ENCODE measurements at places on chromosomes 3 and 15.

DNA sequence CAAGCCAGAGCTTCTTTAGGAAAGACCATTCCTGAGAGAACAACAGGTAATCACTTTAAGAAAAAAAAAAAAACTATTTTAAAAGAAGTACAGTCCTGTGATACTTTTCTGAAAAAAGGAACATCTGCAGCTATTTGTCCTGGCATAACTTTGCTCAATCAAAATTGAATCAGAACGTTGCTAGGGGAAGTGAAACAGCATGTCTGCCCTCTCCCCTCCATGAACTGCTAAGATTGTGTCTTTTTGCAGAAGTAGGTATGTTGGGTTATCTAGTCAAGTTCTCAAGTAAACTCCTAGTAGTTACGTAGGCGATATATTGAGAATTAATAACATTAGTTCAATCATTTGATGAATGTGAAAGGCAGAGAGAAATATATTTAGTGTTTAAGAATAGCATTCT, 1013.3 kb downstream of the TUSC7 start:
- no peak for DNase-seq

DNA sequence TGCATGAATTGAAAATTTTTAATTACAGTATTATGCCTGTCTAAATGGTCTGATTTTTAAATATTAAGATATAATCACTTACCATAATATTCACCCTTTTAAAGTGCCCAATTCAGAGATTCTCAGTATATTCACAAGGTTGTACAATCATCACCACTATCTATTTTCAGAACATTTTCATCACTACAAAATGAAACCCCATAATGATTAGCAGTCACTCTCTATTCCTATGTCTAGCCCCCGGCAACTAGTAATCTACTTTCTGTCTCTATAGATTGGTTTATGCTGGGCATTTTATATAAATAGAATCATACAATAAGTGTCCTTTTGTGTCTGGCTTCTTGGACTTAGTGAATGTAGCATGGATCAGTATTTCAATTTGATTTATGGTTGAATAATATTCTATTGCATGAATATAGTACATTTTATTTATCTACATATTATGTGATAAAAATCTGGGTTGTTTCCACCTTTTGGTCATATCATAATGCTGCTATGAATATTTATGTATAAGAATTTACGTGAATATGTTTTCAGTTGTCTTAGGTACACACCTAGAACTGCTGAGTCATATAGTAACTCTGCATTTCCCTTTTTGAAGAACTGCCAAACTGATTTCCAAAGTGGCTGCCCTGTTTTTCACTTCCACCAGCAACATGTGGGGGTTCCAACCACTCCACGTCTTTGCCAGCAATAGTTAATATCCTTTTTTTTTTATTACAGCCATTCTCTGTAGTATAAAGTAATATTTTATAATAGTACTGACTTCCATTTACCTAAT, 485.7 kb upstream of the ZNF385D start:
- DNase-seq: no peak

DNA sequence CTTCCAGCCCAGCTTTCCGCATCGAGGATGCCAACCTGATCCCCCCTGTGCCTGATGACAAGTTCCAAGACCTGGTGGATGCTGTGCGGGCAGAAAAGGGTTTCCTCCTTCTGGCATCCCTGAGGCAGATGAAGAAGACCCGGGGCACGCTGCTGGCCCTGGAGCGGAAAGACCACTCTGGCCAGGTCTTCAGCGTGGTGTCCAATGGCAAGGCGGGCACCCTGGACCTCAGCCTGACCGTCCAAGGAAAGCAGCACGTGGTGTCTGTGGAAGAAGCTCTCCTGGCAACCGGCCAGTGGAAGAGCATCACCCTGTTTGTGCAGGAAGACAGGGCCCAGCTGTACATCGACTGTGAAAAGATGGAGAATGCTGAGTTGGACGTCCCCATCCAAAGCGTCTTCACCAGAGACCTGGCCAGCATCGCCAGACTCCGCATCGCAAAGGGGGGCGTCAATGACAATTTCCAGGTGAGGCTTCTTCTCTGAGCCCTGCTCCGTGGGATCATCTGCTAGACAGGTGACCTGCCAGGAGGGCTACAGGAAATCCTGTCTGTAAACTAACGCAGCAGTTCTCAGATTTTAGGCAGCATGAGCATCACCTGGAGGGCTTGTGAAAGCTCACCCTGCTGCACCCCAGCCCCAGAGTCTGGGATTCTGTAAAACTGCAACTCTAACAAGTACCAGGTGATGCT, 1.6 kb downstream of the THBS1 start:
- DNase-seq: peak; percentile 55

DNA sequence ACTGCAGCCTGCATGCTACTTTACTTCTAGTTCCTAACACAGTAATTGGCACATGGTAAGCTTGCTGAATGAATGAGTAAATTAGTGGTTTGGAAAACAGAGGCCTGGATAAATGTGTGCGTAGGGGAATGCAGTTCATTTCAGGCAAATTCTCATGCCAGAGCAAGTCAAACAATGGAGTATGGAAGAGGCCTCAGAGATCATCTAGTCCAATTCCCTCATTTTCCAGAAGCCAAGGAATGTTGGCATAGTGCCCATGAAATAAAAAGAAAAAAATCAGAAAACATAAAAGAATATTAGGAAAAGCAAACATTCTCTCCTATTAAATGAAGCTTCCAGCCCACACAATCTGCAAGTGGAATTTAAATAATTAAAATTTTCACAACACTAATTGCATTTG, 92.4 kb downstream of the MB21D2 start:
- DNase-seq: no peak

DNA sequence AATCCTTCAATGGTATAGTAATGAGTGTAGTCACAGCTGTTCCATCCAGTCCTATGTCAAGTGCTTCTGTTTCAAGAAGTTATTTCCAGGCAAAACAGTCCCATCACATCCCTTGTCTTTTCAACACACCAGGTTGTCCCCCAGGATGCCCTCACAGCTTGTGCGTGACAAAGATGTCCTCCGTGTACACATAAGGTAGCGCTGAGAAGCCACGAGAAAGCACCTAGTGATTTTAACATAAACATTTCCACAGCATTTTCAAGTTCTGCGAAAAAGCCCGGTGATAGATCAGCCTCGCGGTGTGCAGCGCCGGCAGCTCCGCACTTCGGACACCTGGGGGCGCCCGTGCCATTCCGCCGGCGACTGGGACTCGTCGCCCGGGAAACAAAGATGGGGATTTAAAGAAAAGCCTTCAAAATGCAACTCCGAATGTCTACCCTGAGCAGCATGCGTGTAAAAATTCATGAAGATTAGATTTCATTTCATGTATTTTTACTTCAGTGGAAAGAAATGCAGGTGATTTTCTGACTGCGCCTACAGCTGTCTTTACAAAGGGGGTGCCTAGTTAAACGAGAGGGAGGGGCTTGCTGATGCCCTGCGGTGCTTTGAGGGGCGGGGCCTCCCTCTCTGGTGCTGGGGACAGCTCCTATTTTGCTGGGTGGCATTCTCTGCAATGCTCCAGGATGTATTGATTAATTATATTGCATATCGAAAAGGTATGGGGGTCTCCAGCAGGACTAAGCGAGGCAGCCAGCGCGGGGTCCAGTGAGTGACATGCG, 49.9 kb downstream of the KY start:
- DNase-seq: peak; percentile 83

DNA sequence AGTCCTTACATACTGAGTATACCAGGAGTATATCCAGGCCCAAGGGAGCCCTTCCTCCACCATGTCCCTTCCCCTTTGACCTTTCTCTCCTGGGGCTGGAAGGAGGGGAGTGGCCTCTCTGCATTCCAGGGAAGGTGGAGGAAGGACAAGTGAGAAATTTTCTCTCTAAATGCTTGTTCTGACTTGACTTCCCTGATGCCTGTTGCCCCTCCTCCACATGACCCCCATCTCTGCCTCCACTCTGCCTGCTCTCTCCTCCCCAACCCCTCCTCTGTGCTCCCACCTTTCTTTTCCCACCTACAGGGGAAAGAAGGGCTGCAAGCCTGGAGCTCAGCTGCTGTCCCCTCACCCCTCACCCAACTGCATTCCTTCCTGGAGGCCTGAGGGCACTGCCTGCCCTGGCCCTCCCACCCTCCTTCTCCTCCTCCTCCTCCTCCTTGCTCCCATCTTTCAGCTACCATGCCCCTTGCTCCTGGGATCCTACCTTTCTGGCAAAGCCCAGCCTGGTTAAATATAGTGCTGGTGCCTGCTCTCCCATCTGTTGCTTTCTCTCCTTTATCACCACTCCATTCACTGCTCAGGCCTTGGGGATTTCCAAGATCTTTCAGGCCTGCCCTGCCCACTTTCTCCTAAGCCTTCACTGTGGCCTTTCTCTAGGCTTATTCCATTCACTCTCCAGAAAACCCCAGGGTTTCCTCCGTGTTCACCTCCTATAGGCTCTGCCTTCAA, 8.5 kb upstream of the DAG1 start:
- DNase-seq: no peak

DNA sequence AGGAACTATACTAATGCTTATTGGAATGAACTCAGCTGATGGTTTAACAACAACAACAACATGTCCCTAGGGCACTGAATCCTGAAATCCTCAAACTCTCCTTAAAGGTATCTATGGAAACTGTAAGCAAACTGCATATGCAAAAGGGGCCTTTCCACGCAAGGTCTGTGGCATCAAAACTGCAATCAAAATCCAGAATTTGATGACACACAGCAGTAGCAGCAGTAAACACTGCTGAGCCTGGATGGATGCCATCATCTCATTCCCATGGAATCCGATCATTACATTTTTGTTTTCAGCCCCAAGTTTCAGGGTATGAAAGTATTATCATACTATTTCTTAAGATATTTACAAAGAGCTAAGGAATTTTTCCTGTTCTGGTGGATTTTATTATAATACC, 399.7 kb downstream of the VPS13C start:
- peak; percentile 33 for DNase-seq

- DNase-seq: no peak
Observed at GRCh38 chr3:97815149-97815917, 6.5 kb upstream of the CRYBG3 start.

DNA sequence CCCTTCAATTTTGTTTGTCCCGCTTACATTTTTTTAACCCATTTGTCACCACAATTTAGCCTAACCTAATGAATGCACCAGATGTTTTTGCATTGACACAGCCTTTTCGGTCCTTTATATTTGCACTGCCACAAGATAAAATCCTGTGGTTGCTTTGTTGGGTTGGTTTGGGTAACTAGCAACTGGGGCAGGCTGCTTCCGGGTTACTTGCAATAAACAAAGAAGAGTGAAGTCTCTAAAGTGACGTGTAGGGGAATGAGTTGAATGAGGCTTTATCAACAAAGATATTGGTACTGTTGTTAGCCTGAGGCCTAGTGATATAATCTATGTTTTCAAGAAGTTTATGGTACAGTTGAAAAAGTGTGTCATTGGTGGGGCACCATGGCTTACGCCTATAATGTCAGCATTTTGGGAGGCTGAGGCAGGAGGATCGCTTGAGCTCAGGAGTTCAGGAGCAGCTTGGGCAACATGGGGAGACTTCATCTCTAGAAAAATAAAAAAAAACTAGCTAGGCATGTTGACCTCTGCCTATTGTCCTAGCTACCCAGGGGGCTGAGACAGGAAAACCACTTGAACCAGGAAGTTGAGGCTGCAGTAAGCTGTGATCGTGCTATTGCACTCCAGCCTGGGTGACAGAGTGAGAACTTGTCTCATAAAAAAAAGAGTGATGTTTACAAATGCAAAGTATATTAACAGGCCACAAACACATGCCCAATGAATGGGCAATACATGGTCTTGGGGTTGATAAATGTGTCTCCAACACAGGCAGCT, 121.8 kb downstream of the OXSM start:
- DNase-seq: no peak

DNA sequence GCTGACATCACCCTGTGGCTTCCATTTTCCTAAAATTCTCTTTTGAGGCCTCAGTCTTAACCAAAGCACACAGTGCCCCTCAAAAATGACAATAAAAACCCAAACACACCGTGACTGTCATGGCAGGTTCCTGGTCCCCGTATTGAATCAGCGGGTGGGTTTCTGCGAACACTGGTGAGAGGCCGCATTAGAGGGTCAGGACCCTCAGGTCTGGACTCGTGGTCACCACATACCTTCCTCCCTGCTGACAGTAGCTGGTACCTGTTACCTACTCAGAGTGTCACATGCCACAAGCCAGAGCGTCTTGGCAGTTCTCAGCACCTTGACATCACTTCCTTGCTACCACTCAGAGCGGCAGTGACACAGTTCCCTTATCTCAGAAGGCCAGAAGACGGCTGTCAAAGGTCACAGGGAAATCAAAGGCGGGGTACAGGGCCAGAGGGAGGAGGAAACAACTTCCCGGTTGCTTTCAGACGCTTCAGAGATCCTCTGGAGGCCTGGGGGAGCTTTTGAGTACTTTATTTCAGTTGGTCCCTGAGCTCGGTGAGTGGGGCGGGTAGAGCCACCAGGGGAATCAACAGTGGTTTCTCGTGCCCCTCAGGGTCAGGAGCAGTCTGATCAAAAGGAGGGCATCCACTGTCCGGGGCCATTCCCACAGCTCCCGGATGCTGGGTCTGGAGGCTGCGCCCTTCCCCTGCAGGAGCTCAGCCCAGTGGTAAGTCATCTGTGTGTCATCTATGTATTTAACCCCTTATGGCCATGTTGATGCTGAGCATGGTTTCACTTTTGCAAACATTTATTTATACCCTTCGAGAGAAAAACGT, at the start of the genes CCR5AS and CCRL2:
Gene CCR5AS, minus strand, starts transcription at position 279 of the 824 bp plus-strand sequence.
Gene CCRL2, plus strand, starts transcription at position 472 of the 824 bp plus-strand sequence. CDS start 821 bp downstream, outside the sequence.
- no peak for DNase-seq

GRCh38 chr3:129474984-129475804, 35.2 kb downstream of the IFT122 start:
- DNase-seq: no peak

DNA sequence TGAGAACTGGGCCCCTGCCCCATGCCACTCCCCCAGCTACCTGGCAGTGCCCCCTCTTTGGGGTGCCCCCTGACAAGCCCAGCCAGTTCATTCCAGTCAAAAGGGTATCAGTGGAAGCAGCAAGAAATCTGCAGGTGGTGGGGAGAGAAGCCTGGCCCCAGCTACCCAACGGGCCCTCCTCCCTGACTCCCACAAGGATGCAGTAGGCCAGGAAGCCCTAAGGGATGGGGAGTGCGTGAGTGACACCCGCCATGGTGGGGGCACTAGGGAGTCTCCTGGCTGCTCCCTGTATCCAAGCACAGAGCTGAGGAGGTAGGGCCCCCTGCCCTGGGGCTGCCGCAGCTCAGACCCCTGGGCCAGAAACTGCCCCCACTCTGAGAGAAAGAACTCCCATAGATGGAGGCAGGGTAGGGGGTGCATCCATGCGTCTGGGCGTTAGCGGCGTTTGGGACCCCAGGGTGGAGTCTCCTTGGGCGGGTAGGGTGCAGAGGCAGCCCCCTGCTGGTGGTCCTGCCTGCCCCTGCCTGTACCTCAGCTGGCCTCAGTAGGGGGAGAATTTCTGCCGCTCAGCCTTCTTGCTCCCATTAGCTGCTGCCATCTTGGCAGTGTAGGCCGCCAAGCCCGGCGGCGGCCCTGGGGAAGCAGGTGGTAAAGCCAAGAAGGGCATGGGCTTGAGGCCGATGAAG, 2.5 kb downstream of the GPR62 start:
- no peak for DNase-seq

- no peak for DNase-seq
Observed at GRCh38 chr3:10280177-10280529, 12.6 kb downstream of the GHRL start.

GRCh38 chr3:15040844-15041243, 24.3 kb downstream of the MRPS25 start:
- DNase-seq: no peak

Data from right hindlimb (tissue), 1 donor.